Small intestine (tissue), 16 donors: ENCODE measurements at places on chromosomes 4 and X.
A peak's percentile ranks its signal among the peaks of the same experiment; 100 is the strongest.

DNA sequence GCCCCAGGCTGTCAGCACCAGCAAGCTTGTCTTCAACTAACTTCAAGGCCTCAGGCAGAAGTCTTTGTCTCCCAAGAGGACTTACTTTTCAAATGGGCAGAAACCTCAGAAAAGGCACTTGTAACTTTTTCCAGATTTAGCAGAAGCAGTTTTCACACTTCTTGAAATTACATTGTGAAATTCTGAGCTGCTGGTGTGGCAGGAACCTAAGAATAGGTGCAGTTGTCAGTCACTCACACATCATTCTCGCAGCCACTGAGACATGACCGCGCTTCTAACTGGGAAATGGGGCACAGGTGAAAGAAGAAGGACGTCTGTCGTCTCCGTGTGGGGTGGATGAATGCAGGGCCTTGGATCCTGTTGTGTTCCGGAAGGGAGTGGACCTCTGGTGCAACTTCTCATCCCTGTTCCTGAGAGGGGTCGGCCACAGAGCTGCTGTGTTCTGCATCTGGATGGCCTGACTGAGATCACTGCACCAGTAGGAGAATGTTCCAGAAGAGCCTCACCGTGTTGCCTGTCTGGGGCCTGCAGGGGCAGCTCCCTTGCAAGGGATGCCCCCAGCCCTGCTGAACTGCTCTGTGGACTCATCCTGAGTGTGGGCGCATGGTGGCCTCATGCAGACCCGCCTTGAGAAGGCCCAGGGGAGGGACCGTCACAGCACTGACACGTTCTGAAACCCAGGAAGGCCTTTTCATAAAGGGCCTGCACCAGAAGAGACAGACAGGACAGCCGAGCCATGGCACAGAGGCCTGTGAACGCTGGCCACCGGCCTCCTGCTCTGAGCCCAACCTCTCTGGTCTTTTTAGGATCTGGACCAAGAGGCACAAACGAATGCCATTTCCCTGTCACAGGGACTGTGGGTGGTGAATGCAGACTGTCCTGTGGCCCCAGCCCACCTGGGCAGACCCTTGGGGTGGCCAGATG is 18.7 kb downstream of the NAT8L start:
- no peak for DNase-seq

- DNase-seq = no peak
Measured at GRCh38 chrX:17740137-17741122, 3.1 kb downstream of the SCML1 start.

DNA sequence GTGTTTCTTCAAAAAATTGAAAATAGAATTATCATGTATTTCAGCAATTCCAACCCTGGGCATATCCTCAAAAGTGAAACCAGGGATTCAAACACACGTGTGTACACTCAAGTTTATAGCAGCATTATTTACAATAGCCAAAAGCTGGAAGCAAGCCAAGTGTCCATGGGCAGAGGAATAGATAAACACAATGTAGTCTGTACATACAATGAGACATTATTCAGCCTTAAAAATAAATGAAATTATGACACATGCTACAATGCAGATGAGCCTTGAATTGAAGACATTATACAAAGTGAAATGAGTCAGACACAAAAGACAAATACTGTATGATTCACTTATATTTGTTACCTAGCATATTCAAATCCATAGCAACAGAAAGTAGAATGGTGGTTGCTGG is 853.4 kb downstream of the STIM2 start:
- DNase-seq = no peak

- DNase-seq = peak; percentile 6
Measured at GRCh38 chrX:150847088-150847487, 51.4 kb downstream of the CD99L2 start.

DNA sequence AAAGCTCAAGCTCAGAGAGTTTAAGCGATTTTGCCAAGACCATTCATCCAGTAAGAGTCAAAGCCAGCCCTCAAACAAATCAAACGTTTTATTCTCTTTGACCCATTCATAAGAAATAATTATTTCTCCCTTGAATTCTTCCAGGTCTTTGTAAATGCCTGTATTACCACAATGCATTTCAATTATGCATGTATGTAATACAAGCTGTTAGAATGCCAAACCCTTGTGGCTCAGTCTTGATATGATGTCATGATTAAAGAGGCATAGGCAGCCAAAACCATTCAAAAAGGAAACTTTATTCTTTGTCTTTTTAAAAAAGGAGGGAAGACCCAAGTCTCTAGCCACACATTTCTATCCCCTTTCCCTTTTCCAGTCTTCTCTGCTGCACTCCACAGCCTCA is 56.5 kb upstream of the PGM2 start:
- DNase-seq = no peak

DNA sequence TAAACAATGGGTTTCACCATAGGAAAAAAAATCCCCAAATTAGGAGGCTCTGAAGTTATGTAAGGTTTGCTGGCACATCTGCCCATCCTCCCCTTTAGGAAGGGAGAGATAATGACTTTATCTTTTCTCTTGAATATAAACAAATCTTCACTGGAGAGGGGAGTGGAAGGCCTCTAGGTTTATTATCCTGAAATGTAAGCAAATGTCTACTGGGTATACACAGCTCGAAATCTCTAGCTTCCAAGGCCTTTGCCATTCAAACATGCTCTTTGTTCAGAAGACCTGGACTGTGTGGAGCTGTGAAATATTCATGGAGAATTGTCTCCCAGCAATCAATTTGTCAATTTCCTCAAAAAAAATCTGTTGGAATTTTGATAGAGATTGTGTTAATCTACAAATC is 21.7 kb upstream of the MED14 start:
- no peak for DNase-seq

DNA sequence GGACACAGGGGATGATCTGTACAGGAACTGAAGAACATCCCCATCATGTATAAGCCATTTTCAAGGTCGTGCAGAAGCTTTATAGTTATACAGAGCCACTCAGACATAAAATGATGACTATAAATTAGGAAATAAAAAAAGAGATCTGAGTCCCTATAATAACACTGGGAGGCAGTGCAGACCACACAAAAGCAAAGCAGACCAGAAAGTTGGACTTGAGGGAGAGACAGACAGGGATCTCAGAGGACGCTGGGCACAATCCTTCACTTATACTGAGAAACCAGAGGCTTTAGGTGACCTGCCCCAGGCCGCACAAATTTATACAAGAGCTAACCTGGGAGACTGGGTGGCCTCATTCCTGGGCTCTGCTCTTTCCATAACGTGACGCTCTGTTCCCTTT is 70.5 kb downstream of the HADH start:
- DNase-seq = peak; percentile 27

- DNase-seq = no peak
Measured at GRCh38 chrX:113726009-113726408, 857.9 kb upstream of the HTR2C start.

GRCh38 chr4:142331132-142331531 is 515.0 kb downstream of the INPP4B start:
- no peak for DNase-seq

DNA sequence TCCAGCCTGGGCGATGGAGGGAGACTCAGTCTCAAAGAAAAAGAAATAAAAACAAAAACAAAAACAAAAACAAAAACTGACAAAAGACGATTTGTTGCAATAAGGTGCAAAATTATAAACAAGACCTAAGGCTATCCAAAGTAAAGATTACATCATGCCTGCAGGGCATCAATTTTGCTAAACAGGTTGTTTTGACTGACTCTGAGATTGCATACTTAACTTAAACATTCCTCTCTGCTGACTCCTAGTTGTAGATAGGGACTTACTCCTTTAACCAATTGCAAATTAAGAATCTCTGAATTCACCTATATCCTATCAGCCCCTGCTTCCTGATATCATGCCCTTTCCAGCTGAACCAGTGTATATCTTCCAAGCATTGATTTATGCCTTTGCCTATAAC is 2687.3 kb downstream of the PCDH7 start:
- DNase-seq = no peak

- DNase-seq = no peak
Measured at GRCh38 chr4:38715050-38715449, 51.1 kb downstream of the KLF3 start.

DNA sequence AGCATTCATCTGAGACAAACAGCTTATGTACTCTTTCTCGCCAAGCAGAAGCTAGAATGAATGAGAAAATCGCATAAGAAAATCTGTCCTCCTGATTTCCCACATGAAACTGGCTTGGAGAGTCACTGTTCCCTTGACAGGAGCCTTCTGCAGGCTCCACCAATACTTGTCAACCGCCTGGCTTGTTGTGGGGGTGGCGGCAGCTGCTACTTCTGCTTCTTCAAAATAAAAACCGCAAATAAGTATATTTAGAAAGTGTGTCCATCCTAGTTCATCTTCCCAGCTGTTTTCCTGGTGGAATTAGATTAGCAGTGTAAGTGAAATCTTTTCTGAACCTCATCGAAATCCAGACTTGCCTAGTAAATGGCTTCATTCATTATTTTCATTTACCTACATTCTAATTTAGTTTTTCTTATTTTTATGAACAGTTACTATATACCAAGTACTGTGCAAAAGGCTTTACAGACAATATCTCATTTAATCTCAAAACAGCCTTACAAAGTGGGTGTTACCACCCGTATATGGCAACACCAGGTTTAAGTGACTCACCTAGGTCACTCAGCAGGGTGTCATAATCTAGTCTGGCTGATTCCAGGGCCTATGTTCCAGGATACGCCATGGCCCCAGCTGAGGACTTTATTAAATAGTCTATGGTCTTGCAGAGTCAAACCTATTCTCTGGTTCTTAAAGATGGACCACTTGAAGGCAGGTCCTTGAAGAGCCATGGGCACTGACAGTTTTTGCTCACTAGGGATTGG is 104.6 kb upstream of the IGFBP7 start:
- no peak for DNase-seq

GRCh38 chrX:117120700-117121099 is 657.9 kb upstream of the CT83 start:
- no peak for DNase-seq

- DNase-seq = no peak
Measured at GRCh38 chrX:148567779-148568178, 67.4 kb downstream of the AFF2 start.

DNA sequence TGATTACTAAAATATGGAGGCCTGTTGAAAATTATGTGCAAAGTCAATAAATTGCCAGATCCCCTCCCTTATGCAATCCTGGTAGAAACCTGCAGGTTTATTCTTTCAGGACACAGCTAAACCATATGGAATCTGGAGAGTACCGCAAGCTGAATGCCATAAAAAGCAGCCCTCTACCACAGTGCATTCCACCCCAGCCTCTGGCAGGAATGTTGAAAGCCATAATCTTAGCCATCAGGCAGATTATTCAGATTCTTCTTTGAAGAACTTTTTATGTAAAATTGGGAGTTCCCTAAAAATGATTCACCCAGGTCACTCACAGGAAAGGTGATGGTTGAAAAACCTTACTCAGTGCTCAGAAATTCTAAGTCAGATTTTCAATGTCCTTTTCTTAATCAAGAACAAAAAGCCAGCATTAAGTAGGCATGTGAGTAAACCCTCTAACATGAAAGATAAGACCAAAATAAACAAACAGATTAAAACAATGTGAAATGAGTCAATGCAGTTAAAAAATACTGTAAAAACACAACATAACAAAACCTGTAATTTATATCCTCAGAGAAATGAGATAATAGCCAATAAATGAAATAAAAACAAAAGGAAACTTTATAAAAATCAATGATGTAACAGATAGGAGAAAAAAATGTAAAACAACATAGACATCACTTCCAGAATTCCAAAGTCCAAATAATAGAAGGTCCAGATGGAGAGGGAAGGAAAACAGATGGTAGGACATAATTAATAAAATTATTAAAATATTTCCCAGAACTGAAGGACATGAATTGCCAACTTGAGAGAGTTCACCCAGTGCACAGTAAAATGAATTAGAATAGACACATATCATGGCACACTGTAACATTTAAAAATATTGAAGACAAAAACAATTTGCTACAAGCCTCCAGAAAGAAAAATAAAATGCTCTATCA is 226.9 kb downstream of the FSTL5 start:
- DNase-seq = no peak

GRCh38 chr4:84790769-84791565 is 175.5 kb downstream of the WDFY3 start:
- DNase-seq = no peak

DNA sequence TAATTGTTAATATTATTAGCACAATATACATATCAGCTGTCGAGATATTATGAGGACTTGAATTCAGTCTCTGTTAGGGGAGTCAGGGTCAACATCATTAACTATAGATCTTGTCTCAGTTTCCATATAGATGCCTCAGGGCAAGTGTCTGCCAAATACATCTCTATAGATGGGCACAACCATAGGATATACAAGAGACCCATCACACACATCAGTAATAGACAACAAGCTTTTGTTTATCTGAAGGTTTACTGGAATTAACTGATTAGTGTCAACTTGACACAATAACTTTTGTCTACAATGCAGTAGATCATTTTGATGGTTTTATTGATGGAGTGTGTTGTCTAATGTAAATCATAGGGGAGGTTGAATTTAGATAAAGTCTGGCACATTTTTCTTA is 37.1 kb upstream of the PHOX2B start:
- no peak for DNase-seq

- DNase-seq = no peak
Measured at GRCh38 chrX:28787206-28787605, 200.0 kb downstream of the IL1RAPL1 start.

DNA sequence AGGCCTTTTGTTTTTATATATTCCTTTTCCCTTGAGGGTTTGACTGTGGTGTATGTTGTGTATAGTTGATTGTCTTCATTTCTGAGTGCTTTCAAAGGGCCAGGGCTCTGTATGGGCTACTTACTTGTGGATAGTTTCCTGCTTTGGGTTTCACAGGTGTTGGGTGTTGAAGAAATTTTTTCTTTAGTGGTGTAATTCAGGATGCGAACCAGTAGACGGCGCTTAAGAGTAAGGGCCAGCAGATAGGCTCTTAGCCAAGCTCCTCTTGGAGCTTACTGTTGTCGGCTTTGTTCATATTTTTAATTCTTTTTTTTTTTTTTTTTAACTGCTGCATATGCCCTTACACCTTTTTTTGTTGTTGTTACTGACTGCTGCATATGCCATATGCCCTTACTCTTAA is 276.3 kb upstream of the GALNT7 start:
- peak; percentile 16 for DNase-seq

- DNase-seq = no peak
Measured at GRCh38 chrX:132676561-132677186, 187.8 kb upstream of the MBNL3 start.

GRCh38 chrX:154063234-154063633 is 34.3 kb downstream of the MECP2 start:
- no peak for DNase-seq

DNA sequence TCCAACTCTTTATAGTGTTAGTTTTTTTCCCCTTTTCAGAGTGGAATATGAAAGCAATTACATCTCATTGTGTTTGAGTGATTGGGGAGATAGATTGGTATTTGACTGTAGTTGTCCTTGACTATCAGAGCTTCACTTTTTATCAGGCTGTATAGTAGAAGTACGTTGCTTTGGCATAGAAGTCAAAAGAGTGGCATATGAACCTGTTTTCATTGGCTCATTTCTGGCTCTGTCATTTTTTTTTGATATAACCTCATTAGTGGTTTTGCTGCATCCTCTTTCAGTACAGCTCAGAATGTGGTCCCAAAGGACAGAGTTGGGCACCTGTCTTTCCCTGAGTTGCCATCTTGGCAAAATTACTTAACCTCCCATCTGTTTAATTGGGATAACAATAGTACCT is 1.4 kb downstream of the TMA16 start:
- peak; percentile 8 for DNase-seq

- no peak for DNase-seq
Measured at GRCh38 chr4:68372588-68372987, 22.7 kb upstream of the YTHDC1 start.

- DNase-seq = no peak
Measured at GRCh38 chrX:107448625-107448997, 841 bp upstream of the FRMPD3 start.

- DNase-seq = peak; percentile 42
Measured at GRCh38 chrX:13658602-13659001, 5.7 kb downstream of the TCEANC start.
